ENCODE measurements at places on chromosomes 7 and 10.
A peak's percentile ranks its signal among the peaks of the same experiment; 100 is the strongest.

DNA sequence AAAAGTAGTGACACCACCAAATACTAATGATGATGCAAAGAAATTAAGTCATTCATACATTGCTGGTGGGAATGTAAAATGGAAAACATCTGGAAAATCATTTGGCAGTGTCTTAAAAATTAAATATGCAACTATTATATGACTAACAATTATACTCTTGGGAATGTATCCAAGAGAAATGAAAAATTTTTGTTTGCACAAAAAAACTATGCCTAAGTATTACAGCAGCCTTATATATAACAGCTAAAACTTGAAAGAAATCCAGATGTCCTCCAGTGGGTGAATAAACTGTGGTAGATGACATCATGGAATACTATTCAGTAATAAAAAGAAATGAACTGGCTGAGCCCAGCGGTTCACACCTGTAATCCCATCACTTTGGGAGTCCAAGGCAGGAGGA lies 132.0 kb downstream of the NEBL start:
- no peak for DNase-seq

DNA sequence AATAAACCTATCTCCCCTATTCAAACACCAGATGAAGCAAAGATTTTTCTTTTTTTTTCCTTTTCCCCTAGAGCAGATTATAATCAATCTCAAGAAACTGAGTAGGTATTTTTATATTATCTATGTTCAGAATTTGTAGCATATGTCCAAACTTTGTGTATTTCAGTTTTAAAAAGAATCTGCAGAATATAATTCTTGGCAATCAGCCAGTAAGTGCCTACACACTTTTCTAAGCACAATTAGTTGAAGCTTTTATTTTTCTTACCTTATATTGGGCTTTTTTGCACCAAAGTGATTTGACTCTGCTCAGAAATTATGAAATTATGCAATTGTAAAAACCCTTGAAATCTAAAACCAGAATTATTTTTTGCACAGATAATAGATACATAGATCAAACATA lies 315.8 kb upstream of the PHF14 start:
- no peak for DNase-seq

DNA sequence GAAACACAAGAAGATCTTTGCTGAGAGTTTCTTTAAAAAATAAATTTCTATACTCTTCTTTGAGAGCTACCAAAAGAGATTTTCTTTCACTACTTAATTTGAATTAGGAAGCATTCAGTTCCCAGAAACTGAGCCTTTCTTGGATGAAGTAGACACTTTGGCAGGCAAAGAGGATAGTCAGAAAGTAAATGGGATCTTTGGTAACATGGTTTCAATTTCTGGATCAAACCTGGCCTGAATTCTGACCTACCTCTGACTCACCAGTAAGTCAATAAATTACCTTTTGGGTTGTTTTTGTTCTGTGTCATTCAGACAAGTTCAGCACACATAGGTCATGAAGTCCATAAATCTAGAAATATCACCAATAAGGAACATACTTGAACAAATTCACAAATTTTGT lies 26.8 kb upstream of the CABCOCO1 start:
- no peak for DNase-seq

GRCh38 chr10:123772645-123773508 lies 106.7 kb downstream of the GPR26 start:
- DNase-seq: no peak

DNA sequence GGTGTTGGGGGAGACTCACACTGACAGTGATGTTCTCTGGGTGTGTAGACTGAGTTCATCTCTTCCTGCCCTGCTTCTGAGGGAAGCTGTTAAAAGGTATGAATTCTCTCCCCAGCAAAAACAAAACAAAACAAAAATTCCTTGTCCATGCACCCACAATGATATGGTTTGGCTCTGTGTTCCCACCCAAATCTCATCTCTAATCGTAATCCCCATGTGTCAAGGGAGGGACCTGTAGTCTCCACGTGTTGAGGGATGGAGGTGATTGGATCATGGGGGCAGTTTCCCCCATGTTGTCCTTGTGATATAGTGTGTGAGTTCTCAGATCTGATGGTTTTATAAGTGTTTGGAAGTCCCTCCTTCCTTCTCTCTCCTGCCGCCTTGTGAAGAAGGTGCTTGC lies 245.5 kb downstream of the GALNT17 start:
- DNase-seq: no peak

DNA sequence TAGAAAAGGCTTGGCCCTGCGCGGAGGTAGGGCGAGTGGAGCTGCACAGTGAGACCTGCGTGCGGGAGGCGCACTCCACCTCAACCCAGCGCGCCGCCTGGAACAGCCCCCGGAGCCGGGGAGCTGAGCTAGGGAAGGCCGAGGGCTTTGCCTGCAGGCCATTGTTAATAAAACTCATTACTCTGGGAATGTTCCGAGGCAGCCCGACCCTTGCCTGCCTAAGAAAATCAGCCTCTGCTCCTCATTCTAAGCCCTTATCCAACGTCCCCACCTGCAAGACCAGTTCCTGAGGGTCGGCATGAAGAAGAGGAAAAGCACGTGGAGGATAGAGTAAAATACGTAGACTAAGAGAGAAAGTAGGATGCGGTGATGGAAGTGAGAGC lies 55.3 kb downstream of the C7orf25 start:
- DNase-seq: no peak

DNA sequence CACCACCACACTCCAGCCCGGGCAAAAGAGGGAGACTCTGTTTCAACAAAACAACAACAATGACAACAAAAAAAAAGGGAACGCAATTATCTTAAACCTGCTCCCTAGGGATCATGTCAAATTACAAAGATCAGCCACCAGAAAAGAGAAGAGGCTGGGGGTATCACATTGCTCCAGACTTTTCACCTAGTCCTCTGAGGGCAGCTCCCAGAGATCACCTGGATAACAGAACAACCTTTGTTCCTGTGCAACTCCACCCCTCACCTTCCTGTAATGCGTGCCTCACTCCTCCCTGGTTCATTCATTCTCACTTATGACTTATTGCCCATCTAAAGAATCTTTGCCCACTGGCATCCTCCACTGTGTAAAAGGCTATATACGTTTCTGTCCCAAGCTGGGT lies 31.8 kb downstream of the SVOPL start:
- DNase-seq: no peak

DNA sequence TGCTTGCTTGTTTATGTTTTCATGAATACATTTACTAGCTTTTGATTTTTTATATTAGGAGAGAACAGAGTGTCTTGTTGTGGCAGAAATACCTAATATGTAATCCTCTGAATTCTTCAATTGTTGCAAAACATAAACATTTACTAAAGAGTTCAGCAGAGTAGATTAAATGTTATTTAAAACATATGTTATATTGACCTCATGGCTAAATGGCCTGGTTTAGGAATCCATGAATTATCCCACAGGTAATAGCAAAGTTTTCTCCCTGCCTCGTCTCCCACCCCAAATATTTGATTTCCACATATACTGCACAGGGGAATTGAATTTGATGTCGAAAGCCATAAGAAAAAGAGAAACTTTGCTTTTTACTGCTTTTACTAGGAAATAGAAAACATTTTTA lies 111.8 kb downstream of the ADK start:
- DNase-seq: no peak

- DNase-seq: no peak
Observed at GRCh38 chr10:62433181-62433692, 59.1 kb downstream of the ZNF365 start.

DNA sequence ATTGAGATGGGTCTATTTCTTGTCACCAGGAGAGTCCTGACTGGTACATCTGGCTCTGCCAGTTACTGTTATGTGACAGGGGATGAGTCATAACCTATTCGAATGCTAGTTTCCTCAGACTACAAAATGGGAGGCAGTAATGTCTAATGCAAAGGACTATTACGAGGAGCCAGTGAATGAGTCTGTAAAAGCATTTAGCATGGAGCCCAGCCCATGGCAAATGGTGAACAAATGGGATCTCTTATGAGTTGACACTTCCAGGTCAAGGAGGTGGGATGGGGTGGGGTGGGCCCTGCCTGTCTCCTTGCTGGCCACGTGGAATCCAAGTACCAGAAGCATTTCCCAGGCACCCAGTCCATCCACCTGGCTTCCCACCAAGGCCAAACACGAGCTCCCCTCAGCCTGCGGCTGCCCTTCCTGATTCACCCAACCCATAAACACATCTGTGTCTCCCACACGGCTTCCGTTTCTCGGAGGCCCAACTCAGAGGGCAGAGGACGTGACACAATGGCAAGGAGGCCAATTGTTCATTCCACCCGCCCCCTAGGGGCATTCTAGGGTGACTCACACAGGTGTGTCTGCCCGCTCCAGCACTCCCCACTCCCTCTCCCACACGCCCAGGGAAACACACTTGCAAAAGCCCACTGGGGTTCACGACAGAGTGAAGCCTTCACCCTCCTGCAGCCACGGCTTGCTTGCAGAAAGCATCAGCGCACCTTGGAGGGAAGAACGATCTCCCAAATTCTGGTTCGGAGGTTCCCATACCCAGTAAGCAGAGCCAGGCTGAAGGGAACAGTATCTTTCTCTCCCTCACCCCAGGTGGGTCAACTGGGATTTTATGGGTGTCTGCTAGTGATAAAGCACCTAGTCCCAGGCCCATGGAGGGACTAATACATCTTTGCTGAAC lies 109.8 kb downstream of the SH3PXD2A start:
- no peak for DNase-seq

DNA sequence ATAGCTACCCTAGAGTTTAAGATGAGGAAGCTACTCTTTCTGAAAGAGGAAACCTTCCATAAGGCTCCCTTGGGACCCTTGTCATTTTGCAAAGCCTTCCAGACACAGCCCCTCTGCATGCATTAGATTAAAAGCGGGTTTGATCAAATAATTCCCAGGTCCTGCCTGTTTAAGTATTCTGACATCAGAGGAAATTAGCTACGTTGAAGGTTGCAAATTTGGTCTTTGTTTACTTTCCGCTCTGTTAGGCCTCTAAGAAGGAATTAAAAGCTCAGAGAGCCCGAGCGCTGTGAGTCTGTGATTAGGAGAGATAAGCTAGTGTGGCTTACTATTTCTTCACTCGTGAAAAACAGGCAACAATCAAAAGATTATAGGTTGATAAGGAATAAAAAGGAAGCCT lies 1.4 kb upstream of the THSD7A start:
- DNase-seq: peak; percentile 60

DNA sequence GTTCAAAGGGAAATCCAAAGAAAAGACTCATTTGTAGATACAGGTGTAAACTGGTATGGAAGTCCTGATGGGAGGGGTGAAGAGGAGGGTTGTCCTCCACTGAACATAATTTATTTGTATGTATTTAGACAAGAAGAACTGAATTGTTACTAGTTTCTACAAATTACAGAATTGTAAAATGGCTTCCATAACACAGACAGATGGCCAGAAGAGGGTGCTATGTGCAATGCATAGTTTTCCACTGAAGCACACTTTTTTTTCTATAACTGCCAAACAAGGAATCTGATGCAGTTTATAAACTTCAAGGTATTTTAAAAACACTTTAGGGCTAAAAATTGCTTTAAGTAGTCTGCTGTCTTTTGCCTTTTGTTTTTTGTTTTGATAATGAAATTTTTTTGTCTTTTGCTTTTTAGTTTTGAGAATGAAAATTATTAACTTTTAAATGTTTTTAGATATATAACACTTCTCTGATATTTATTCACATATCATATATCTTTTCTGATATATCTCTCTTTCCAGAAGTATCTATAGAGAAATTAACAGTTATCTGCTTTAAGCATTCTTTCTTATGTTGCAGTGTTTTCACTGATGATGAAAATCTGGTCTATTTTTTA lies 58.5 kb downstream of the PHYHIPL start:
- DNase-seq: peak; percentile 56

- no peak for DNase-seq
Observed at GRCh38 chr10:18179891-18180290, 39.7 kb downstream of the CACNB2 start.

DNA sequence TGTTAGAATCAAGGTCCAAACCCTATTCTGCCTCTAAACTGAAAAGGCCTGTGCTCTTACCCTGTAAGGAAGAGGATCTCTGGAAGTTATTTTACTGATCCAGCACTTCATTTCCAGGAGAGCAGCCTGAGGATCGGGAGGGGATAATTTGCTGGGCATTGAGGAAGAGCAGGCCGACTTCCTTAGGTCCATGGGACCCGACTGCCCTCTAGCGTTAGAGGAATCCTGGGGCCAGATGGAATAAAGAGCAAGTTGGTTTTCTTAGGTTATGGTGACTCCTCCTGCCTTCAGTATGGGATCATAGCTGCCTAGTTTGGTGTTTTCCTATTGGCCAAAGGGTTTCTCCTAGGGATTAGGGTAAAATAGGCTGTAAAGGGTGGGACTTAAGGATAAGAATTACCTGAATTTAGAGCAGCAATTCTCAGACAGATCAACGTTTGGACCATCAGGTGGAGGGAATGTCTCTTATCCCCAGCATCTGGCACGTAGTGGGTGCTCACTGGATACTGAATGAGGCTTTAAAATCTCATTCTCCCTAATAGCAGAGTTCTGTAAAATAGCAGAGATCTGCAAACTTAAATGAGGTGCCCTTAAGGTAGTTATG lies 40.0 kb upstream of the SORBS1 start:
- DNase-seq: peak; percentile 92

- DNase-seq: no peak
Observed at GRCh38 chr7:18004372-18004771, 23.3 kb downstream of the PRPS1L1 start.

DNA sequence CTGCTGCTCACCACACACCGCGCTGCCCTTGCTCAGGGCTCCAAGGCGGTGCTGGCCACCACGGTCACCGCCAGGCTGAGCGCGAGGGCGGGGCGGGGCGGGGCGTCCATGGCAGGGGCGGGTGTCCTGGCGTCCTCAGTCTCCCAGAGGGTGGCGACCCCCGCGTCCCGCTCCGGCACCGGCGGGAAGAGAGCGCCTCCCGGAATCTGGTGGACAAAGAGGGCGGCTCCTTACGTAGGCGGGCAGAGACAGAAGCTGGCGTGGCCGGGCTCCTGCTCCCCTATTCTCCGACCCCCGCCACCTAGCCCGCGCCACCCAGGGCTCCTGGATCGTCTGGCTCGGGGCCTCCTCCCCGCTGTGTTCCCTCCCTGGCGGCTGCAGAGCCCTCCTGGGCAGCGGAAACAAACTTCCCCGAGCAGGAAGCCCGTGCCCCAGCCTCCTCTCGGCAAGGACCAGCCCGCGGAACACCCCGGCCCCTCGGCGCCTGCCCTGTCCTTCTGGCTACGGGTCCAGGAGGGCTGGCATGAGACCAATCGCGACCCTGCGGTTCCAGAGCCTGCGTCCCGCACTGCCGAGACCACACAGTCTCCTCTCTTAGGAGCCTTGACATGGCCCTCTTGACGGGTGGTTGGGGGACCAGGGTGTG lies 133.8 kb upstream of the ZNF92 start:
- peak; percentile 9 for DNase-seq

DNA sequence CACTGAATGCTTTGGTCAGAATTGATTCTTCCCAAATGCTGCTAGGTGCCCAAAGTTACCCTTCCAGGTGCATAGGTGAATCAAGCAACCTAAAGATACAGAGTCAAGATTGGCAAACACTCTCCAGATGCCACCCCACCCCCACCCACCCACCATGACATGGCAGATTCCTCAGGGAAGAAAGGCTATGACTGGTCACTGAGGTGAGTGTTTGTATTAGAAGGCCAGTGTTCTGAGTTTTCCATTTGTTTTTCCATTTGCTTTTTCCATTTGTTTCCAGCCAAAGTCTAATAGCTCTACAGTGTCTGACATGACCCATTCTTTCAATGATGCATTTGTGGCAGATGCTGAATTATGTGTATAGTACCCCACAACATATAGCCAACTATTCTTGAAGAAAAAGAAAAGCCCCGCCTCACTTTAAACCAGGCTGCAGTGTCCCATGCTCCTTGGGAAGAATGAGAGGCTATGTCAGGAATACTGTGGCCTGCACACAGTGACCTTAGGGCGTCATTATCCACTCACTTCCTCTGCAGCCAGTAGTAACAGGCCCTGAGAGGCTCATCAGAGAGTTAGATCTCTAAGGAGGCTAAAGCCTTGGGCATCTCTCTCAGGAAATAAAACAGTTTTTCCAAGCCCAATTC lies 16.1 kb upstream of the HIBADH start:
- DNase-seq: no peak

All from hematopoietic multipotent progenitor cell treated with erythropoietin and hydrocortisone succinate and interleukin-3 and kit ligand, for 6 days (in vitro differentiated cells).